T follicular helper cell (primary cell): ENCODE measurements at places on chromosomes 12 and 14.

DNA sequence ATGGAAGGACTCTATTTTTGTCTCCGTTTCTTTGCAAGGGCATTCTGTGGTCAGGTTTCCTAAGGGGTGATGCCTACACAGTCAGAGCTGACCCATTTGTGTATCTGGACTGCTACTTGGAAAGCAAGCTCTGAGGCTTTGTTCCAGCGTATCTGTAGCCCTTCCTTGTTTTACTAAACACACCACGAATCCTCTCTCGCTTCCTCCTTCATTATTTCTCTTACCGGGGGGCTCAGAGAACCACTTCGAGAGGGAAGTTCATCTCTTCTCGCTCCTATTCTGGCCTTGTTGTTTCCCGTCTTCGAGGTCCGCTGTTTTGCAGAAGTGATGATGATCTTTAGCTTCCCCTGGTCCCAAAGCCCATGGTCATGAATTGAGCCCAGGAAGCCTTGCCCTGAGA, 164.7 kb downstream of the SSPN start:
- DNase-seq, result no peak

- no peak for DNase-seq
Measured at GRCh38 chr12:114152890-114153289, 186.8 kb upstream of the RBM19 start.

GRCh38 chr12:67647799-67648520, 585 bp upstream of the DYRK2 start:
- DNase-seq, result peak; percentile 39

DNA sequence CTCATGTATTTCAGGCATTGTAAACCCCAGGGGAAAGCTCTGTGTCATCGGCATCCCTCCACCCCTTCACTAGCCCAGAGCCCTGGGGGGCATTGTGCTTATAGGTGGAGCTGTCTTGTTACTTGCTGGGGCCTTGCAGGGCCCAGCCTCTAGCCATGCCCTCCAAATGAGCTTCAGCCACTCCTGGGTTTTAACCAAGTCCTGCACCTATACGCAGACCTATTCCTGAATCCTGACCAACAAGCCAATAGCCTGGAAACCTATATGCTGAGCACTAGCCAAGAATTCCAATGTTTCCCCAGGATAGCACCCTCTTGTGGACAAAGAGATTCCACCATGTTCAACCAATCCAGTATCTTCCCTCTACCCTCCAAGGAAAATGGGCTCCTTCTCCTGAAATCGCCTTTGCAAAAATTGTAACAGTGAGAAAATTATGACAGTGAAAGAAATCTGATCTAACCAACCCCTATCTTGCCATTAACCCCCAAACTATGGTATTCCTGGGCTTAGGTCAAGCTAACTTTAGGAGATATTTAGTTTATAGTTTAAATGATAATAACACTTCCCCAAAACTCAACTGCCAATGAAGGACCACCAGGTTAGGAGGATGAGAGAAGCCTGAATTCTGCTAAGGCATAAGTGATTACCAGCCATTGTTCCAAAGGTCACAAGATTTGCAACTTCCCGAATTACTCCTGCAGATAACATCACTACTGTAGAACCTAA, 55.5 kb downstream of the TTC7B start:
- no peak for DNase-seq

DNA sequence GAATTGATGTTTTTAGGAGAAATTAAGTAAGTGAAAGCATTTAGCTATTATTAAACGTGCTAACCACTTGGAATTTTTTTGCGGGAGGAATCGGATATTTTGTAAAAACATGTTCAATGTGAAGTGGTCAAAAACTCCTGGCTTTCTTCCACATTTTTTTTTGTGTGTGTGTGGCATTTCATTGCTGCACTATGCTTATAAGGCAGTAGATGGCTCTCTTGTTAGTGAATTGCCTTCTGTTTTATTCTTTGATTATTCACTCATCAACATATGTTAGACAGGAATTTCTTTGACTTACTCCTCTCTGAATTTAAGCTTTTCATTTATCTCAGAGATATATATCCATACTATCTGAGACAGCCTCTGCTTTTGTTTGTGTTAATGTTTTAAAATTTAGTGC, 71.3 kb downstream of the DERA start:
- DNase-seq, result no peak

DNA sequence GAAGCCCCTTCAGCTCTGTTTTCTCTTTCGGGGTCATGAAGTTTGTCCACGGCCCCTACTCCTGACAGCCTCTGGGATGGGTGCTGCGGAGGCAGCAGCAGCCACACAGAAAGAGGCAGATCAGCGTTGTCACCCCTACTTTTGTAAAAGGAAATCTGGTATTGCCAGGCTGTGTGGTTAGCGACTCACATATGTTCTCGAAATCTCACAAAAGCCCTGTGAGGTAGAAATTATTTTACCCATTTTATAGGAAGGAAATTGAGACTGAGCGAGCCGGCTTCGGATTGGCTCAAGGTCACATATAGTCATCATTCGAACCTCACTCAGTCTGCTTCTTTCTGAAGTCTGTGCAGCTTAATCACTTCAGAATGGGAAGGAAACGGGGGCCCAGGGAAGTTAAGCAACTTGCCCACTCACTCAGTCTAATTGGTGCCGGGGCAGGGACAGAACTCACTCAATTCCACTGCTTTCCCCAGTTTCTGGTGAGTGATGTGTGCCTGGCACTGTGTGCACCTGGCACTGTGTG, 1.1 kb upstream of the CKAP4 start:
- no peak for DNase-seq

GRCh38 chr12:103538397-103538796, 42.6 kb upstream of the C12orf42 start:
- no peak for DNase-seq

DNA sequence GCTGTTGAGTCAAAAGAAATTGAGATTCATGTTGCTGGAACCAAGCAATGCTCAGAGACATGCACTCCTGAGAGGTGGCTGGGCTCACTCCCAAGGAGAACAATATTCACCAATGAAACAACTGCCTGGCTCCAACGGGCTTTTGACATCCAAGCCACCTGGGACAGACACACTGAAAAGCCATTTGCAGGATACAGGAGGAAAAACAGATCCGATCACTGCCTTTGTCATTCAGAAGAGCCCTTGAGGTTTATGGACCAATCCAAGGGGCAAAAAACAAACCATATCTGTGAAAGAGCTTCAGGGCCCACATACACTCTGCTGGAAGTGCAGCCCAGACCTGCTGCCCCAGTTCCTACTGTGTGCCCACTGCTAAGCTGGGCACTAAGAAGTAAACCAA, 277.5 kb downstream of the NUAK1 start:
- no peak for DNase-seq

- DNase-seq, result no peak
Measured at GRCh38 chr12:130920723-130921381, 32.9 kb upstream of the ADGRD1 start.

GRCh38 chr14:95033682-95034632, 123.4 kb downstream of the DICER1 start:
- no peak for DNase-seq

GRCh38 chr12:60172266-60173211, 576.7 kb downstream of the SLC16A7 start:
- DNase-seq, result no peak

GRCh38 chr12:11973396-11973795, 97.3 kb upstream of the BCL2L14 start:
- no peak for DNase-seq

GRCh38 chr14:23486036-23486435, 16.5 kb downstream of the NGDN start:
- no peak for DNase-seq

DNA sequence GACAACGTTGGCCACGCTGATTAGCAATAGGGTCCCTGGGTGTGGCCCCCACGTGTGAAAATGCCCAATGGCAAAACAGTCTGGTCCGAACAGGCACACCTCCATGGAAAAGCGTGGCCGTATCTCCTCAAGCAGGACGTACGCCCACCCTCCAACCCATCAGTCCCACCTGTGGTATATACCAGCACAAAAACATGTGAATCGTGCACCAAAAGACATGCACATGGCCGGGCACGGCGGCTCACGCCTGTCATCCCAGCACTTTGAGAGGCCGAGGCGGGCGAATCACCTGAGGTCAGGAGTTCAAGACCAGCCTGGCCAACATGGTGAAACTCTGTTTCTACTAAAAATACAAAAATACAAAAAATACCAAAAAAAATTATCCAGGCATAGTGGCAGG, 14.9 kb upstream of the SFSWAP start:
- DNase-seq, result no peak

DNA sequence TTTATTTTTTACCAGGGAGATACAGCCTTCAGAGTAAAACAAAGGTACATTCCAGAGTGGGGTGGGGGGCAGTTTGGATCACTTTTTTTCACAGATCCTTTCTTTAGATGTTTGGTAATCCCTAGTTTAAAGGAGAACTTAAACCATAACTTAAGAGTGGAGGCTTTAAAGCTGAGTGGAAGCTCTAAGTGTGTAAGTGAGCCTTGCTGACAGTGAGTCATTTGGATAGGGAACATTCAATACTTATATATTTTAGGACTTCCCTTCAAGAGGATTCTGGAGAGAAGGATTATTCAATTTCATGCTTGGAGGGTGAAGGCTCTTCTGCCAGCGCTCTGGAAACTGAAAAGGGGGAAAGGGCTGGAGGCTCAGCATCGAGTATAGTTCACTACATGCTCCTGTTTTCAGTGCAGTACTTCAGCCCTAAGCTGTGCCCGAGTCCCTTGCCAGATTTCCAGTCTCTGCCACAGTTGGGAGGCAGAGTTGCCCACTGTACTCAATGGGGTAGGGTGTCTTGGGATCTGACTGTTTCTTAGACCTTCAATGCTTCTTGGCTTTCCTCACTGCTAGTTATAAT, 8.4 kb downstream of the PRKAG1 start:
- DNase-seq, result no peak

- no peak for DNase-seq
Measured at GRCh38 chr14:54040846-54041245, 84.2 kb upstream of the BMP4 start.

- DNase-seq, result no peak
Measured at GRCh38 chr12:105348561-105348960, 18.1 kb downstream of the C12orf75 start.

DNA sequence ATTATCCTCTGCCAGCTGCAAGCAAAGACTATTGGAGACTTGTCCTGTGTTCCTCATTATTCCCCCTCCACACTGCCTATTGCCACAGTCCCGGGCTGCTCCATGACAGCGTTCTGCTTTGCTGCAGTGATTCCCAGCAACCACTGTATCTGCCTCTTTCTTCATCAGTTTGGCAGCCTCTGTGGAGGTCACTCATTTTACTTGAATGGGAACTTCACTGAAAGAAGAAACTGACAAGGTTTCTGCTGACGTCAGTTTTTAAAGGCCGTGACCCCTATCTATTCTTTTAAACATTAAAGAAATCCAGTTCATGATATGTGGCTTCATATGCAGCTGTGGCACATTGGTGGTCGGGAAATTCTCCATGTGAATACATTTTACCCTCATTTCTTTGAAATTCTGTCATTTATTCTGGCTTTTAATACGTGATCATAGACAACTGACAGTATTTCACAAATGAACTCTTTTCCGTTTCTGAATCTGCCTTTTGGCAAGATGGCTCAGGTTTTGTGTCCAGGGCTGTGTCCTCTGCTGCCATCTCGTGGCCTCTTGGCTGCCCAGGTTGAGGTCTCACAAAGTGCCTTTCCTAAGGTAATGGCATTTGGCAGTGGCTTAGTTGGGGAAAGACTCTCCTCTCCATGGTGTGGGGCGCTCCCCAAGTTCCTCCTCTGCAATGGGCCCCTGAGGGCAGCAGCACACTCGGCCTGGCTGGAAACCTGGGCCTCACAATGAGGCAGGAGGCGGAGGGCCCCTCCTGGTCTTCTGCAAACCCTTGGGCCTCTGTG, 5.8 kb downstream of the TMEM253 start:
- DNase-seq, result peak; percentile 64

DNA sequence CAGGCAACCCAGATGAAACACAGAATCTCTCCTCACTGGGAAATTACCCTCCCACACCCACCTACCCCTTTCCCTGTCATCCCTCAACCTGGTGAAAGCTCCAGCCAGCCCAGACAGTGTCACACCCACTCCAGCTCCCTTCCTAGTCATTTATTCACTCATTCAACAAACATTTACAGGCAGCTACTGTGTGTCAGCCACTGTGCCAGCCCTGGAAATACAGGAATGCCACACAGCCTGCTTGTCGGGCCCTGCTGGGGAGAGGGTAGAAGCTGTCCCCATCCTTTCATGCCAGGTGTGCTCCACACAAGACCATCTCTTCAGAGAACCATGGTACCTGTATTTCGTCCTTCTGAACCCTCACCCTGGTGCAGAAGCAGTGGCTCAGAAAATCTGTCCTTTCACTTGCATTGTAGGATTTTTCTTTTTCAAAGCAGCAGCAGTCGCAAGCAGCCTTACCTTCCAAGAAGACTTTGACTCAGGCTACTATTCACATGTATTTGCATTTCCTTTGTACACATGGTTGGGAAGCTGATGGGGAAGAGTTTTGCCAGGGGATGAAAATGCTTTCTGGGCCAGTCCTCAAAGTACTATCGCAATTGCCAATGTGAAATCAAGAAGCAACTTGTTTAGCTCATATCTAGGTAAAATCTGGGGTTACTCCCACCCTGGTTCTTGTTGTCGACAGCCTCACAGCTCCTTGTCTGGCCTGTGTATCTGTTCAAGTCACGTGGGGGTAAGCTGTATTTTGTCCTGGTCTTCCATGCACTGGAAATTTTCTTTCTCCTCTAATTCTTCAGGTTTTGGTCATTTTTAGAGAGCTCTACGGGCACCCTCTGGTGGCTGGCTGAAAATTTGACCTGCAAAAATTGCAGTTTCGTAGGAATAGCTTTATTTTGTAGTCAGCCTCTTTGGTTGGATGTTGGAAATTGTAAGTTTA, 147.4 kb upstream of the EGLN3 start:
- no peak for DNase-seq

DNA sequence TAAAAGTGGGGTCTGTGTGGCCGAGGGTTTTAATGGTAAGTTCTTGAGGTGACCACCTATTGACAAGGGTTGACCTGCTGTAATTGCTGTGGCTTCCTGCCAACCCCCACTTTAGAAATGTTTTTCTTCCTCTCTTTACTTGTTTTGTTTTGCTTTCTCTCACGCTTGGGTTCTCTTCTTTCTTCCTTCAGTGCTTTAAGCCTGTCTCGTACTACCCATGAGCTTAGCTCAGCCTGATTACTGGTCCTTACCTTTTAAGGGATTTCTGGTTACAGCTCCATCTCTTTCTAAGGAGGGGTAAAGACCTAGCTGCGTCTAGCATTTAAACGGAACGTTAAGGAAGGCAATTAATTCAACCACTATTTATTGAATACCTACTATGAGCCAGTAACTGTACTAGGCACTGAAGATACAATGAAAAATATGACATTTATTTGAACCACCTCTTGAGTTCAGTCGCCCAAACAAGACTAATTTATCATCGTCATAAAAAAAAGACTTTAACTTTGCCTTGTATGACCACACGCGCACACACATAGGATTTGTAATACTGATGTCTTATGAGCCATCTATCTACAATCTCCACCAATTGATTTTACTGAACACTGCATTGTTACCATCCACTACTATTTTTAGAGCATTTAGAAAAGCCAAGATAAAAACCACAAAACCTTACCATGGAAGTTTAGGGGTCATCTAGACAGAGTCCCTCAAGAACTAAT, 888 bp upstream of the PPP1R12A start:
- DNase-seq, result no peak

- no peak for DNase-seq
Measured at GRCh38 chr12:53626702-53627169, 554 bp upstream of the ATF7 start.

GRCh38 chr12:3974883-3975282, 101.7 kb upstream of the PARP11 start:
- no peak for DNase-seq
